Naive thymus-derived CD8-positive, alpha-beta T cell (primary cell): ENCODE measurements at places on chromosomes 7 and 10. TPM values are rescaled to one million over a fixed set of nuclear protein-coding genes. Genes with fewer than 3 reads are reported as not detected.

The GIMAP4 gene
- total RNA-seq, result 403 TPM

The TMEM184A gene
- not detected for total RNA-seq

The SFRP4 gene
- not detected for total RNA-seq

The MYH16 gene
- not detected for total RNA-seq

The HKDC1 gene
- 0.80 TPM for total RNA-seq

The GNG11 gene
- not detected for total RNA-seq

GRCh38 chr7:106570948-106571418 lies 90.0 kb downstream of the CCDC71L start:
- no peak for DNase-seq

- DNase-seq, result no peak
These were observed 261.0 kb downstream of the THSD7A start for GRCh38 chr7:11570922-11571550.

GRCh38 chr7:44473295-44473694 lies 17.2 kb downstream of the NUDCD3 start:
- DNase-seq, result no peak

DNA sequence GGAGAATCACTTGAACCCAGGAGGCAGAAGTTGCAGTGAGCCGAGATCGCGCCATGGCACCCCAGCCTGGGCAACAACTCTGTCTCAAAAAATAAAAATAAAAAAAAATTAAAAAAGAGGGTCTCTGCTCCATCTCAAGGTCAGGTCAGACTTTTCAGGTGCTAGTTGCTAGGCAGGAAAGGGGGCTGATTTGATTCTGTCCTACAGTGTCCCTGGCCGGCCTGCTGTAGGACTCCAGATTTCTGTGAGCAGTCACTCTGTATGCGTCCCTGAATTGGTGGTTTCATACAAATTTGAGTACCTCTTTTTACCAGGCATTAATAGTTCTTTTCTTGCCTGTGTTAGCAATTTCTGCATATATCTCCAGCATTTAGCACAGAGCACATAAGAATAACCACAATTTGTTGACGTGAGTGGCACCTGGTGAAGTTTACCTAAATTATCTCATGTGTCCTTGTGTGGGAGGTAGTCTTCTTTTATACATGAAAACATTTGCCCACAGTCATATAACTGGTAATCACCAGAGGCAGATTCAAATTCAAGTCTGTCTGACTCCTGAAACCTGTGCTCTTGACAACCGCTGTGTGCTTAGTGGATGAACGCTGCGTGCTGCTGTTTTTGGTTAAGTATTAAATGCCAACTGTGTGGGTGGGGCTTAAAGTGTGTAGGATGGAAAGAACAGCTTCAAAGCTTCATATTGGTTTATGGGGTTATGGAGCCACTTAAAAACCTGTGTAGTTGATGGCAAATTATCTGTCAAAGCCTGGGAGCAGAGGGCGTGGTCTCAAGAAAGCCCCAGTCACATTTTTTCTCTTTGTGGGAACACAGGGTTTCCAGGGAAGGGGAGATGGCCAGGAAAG lies 3.2 kb upstream of the ZNF775 start:
- DNase-seq, result no peak

GRCh38 chr7:27423290-27423689 lies 180.7 kb downstream of the EVX1 start:
- DNase-seq, result no peak

- no peak for DNase-seq
These were observed 65.6 kb upstream of the TMEM72 start for GRCh38 chr10:44845361-44846175.

DNA sequence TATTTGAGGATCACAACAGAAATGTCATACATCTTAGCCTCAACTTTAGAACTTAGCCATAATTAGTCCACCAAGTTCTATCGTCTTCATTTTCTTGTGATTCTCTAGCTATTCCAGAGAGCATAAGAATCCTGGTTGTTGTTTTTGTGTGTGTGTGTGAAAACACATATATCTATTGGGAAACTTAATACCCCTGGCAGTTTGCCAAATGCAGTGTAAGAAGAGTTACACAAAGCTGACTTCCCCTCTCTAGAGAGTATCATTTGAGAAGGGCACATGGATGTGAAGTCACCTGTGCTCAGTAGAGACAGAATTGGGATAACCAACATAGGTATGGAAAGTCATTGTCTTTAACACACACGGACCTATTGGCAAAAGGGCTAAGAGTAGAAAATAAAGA lies 19.3 kb downstream of the FOXI2 start:
- no peak for DNase-seq

DNA sequence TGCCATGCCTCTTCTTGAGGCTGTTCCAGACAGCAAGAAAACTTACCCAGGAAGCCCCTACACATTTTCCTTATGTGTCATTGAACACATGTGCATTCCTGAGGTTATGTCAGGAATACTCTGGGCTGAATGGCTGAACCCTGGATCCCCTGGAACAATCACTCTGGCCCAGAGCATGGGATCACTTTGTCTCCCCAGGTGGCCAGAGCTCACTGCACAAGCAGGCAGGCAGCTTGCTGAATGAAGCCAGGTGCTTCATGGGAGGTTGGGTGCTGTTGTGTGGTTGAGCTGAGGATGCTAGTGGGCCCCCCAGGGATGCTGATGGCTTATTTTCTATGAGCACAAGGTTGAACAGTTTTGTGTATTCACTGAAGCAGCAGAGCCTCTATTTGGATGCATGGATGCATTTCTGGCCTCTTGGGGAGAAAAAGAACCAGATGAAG lies 54.7 kb upstream of the NPTX2 start:
- DNase-seq, result no peak

- DNase-seq, result no peak
These were observed 153.1 kb upstream of the UNC5B start for GRCh38 chr10:71059054-71059818.

DNA sequence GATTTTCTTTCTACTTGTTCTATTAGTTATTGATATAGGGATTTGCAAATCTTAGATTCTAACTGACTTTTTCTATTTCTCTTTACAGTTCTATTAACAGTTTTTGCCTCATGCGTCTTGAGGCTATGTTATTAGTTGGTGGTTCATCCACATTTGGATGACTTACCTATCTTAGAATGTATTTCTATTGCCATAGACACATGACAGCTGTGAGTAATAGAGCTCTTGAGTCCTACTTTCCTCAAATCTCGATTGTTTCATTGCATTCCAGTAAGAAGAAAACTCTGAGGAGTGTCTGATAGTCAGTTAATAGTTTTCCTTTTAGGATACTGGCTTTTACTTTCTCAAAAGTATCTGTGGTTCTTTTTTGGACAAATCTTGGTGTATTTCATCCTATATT lies 241.4 kb upstream of the ZNF32 start:
- no peak for DNase-seq

DNA sequence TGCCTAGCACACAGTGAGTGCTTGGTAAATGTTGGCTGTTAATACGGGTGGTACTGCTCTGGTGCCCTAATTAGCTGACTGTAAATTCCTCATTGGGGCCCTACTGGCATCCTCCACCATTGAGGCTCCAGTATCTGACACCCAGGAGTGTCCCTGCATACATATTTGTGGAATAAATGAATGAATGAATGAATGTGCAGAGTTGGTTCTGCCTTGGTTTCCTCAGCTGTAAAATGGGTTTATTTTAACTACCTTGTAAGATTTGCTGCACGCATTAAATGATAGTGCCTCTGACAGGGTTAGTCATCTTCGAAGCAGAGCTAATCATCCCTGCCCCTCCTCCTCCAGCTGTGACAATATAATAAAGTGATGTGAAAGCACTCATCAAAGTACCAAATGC lies 45.8 kb downstream of the ALDH18A1 start:
- no peak for DNase-seq

DNA sequence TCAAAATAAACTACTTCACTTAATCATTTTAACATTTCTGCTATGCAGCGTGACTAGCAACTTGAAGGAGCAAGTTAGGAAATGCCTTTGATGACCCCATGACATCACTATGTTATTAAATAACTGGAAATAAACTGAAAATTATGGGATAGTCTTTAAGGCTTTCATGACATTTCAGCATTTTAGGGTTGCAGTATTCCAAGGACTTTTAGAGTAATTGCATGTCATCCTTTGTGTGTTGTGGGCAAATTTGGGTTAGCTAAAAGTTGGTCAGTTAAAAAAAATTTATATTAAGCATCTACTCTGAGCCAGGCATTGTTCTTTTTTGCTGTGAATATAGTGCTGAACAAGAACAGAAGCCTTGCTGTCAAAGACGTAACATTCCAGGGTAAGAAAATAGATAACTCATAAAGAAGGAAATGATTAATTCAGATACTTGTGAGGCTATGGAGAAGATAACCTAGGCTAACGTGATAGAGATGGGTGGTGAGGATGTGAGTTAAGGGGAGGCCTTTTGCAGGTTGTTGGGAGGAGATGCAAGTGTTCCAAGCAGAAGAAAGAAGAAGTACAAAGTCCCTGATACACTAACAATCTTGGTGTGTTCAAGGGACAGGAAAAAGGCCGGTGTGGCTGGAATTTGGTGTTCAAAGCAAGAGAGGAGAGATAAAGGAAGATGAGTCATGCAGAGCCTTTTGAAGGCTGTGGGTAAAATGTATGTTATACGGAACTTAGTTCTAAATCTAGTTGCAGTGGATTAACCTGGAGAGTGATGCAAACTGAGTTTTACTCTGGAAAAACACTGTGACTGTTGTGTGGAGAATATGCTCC lies 610.2 kb downstream of the AUTS2 start:
- DNase-seq, result no peak

DNA sequence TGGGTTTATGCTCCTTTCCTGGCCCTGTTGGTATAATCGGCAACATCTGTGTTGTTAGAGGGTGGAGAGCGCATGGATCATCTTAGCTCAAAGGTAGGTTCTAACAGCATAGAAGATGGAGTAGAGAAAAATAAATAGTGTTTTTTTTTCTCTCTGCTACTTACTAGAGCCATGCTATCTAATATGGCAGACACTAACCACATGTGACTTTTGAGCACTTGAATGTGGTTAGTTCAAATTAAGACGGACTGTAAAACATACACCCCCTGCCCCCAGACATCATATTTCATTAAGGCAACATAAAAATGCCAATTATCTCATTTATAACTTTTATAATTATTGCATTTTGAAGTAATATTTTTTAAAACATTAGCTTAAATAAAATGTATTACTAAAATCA lies 525.1 kb downstream of the KIF20B start:
- no peak for DNase-seq

DNA sequence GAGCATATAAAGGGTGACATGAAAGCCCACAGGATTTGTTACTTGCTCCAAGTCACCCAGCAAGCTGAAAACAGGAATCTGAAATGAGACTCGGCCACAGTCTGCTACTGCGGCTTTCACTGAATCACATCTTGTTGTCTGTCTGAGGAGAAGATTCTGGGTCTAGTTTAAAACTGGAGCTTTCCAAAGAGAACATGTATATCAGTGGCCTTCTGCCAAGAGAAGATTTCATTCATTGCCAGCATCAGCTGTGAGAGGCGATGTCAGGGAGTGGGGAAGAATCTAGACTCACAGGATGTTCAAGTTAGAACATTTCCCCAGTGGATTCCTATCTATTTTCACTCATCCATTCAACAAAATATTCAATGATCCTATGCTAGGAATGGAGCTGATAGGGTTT lies 122.8 kb downstream of the GALNT17 start:
- no peak for DNase-seq

DNA sequence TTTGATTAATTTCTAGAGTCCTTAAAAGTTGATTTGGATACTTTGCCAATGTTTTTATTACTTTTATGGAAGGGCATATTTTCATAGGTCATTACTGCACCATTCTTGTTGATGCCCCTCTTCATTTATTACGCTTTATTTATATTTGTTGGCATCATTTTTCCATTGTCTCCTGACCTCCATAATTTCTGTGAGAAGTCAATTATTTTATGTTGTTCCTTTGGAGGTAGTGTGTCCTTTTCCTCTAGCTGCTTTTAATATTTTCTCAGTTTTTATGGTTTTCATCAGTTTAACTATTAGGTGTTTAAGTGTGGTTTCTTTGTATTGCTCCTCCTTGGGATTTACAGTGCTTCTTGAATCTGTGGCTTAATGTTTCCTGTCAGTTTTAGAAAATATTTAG lies 134.9 kb downstream of the SAMD9 start:
- no peak for DNase-seq

DNA sequence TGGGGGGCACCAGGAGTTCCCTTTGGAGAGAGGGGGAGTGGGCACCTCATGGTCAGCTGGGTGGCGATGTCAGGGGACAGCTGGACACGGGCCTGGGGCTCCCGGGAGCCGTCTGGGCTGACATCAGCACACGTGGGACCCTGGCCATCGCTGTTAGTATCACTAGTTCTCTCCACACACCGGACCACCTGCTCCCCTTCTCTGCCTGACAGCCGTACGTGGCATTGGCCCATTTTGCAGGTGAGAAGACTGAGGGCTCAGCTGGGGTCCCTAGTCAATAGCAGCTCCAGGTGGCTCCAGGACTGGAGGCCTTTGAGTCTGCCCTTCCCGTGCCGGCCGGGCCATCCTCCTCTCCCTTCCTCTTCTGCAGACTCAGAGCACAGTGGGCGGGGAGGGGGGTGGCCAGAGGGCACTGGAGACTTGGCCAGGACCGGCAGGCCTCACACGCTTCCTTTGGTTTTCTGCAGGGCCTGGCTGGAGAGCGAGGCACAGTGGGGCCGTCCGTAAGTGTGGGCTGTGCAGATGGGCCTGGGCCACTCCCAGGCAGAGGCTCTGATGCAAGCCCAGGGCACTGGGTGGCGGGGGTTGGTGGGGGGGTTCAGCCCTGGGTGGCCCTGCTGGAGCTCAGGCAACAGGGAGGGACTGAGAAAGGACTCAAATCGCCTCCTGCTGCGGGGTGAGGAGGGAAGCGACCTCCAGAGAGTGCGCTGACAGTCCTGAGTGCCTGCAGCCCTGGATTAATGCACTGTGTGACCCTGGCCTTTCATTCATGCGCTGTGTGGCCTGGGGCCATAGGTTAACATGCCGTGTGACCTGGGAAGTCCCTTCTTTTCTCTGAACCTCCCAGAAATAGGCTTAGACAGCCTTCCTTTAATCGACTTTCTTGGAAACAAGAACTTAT lies 78.2 kb downstream of the MYL10 start:
- no peak for DNase-seq

- DNase-seq, result no peak
These were observed 145.1 kb downstream of the PLXDC2 start for GRCh38 chr10:19961076-19962053.

DNA sequence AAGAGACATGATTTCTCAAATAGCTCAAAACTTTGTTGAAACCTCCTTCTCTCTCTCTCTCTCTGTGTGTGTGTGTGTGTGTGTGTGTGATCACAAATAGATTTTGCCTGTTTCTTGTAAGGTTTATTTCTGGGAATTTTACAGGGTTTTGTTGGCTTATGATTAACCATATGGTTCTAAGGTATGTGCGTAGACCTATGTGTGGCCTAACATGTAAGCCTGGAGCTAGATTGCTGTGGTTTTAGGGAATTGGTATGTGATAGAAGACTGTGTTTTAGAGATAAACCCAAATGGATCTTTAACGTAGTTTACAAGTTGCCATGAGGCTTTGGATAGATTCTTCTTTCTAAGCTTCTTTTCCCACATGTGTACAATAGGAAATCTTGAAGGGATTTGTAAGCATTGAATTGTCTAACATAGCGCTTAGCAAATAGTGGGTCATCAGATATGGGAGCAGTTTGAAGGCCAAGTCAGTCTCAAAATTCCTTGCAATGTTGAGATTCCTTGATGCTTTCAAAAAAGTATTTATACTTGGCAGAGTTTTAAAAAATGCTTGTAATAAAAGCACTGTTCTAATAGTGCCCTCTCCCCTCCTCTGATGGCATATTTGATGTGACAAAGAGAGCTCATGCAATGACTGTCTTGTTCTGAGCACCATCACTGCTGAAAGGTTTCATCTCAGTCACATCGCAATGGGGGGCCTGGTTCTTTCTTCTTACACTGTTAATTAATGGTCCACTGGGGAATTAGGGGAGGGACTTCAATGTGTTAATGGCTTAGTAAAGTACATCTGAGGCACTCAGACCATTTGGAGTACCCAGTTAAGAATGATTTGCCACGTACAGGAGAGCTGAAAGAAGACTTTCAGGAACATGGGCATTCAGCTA lies 118.2 kb downstream of the SNX10 start:
- DNase-seq, result no peak
